ENCODE measurements at places on chromosomes 7 and 10.

DNA sequence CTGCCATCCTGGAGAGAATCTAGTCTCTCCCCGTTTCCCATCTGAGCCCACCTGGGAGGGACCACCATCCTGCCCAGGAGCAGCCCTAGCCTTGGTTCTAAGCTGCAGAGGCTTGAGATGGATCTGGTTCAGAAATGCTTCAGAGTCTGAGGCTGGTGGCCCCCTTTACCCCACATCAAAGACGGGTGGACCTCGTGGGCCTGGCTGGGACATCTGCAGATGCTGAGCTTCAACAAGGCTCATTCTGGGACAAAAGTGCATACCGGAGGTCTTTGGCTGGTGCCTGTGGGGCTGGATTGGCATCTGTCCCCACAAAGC lies 4.9 kb upstream of the IRF5 start:
- no peak for DNase-seq

GRCh38 chr7:51135576-51135975 lies 181.0 kb downstream of the COBL start:
- no peak for DNase-seq

- DNase-seq: no peak
Observed at GRCh38 chr10:19003341-19003740, 45.3 kb upstream of the MALRD1 start.

- no peak for DNase-seq
Observed at GRCh38 chr7:115763347-115763746, 267.2 kb downstream of the TFEC start.

GRCh38 chr10:7264313-7264756 lies 146.5 kb downstream of the SFMBT2 start:
- DNase-seq: no peak

- DNase-seq: no peak
Observed at GRCh38 chr7:102044984-102045673, 227.7 kb downstream of the CUX1 start.

- no peak for DNase-seq
Observed at GRCh38 chr10:124075231-124075955, 18.0 kb downstream of the CHST15 start.

DNA sequence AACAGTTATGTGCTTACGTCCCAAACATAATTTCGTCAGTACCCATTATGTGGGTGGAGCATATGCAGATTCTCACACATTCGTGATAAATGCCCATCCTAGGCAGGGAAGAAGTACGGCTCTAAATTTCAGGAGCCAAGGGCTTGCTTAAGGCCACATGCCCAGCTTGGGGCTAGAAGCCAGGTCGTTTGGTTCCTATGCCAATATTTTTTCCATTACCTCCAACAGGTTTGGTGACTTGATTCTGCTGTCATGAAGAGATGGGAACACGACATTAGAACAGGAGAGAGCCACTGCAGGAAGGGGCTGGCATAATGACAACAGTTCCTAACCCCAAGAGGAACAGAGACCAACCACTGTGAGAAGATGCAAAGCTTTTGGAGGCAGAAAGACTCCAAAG lies 85.1 kb downstream of the HIPK2 start:
- DNase-seq: no peak

DNA sequence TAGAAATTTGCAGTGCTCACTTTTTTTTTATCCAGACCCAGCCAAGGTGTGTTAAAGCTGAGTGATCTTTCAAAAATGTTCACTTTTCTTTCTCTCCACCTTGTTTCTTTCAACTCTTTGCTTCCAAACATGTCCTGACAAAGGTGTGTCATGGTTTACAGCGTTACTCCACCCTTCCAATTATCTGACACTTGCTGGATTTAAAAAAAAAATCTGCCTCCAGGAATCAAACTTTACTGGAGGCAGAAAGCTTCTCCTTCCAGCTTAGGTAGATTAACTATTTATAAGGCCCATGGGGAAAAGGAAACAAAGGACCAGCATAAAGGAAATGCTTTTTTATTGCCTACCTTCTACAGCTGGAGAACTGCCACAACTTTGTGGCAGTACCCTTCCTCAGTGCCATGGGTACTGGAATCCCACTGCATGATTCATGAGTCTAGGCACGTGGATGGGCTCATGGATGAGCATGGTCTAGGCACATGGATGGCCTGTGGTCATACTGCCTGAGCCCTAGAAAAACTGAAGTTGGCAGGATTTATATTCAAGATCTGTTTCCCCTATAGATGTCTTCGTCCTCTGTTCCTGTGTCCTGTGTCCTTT lies at the start of gene COL17A1:
TSS of gene COL17A1 (minus strand) at position 80 of the 600 bp plus-strand sequence. CDS start 5,207 bp downstream, outside the sequence.
- no peak for DNase-seq

- no peak for DNase-seq
Observed at GRCh38 chr10:92420546-92421275, 129.7 kb downstream of the MARCHF5 start.

All from AML-193 (cell line).